ENCODE measurements at places on chromosomes 12 and 14.

DNA sequence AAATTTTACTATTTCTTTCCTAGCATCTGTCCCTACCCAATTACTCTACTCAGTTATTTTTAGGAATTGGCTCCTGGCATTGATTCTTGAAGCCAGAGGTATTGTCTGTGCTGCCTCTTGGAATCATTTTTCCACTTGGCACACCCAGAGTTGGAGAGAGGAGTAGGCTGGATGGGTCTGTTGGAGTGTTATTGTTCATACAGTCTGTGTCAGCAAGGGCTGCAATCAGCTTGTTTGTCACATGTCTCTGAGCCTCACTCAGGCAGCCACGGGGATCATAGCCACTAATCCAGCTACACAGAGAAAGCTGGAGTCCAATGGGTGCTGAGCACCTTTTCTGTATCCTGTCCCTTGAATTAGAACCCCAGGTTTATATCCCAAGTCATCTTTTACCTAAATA, 176.0 kb upstream of the DYRK2 start:
- DNase-seq: no peak

DNA sequence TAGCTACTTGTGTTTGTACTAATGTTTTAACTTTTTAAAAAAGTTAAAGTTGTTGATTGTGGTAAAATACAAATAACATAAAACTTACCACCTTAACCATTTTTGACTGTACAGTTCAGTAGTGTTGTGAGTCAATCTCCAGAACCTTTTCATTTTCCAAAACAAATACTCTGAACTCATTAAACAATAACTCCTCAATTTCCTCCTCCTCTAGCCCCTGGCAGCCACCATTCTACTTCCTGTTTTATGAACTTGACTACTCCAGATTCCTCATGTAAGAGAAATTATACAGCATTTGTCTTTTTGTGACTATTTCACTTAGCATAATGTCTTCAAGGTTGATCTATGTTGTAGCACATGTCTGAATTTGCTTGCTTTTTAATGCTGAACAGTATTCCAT, 299.1 kb upstream of the AMIGO2 start:
- DNase-seq: no peak

DNA sequence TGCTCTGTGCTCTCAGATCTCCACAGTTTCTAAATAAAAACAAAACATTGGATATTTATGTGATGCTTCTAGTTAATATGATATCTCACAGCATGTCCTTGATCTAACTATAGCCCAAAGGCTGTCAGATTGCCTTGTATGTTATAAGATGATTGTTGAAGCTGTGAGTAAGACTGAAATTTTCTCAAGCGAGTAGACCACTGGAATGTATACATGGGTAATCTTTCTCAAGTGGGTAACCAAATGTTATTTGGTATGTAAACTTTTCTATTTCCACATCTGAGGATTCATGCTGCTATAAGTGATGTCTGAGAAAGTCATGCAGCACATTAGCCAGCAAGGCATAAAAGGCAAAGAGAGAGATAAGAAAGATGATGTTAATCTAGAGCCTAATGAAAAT, 886.7 kb downstream of the NRXN3 start:
- no peak for DNase-seq

GRCh38 chr12:121443193-121443870, 43.4 kb downstream of the RNF34 start:
- peak; percentile 67 for DNase-seq

DNA sequence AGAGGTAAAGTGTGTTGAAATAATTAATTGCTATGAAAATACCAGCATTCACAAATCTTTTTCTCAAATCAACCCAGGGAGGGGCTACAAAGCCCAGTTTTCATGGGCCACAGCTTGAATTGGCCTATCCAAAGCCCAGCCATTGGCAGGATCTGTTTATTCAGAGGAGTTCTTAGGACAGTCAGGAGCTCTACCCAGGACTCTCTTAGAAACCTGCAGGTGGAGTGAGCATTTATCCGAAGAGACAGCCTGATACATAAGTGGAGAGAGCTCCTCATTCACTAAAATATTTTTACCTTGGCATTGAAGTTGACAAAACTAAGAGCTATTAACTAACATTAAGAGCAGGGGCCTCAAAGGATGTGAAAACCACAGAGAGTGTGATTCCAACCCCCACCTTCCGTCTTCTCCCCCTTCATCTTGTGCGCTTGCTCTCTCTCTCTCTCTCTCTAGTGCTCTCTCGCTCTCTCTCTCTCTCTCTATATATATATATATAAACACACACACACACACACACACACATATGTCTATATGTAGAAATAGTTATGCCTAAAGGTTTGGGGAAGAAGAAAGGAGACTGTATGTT, 315.5 kb downstream of the SNAPC1 start:
- no peak for DNase-seq

GRCh38 chr14:94638339-94638738, 26.1 kb downstream of the SERPINA3 start:
- no peak for DNase-seq

DNA sequence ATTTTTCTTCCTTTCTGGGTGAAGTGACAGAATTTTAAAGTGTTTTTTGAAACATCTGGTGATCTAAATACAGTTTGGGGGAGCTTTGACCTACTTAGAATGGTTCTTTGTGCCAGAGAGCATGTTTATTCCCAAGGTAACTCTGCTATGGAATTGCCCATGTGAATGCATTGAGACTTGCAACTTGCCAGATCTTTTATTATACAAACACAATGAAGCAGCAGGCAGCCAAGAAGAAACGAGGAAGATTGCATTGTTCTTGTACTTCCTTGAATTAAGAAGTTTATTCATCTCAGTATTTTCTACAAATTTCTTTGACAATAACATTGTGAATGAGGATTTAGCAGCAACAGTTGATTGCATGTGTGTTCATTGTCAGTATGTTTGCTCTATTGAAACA, 55.5 kb downstream of the FGD4 start:
- no peak for DNase-seq

- no peak for DNase-seq
These were observed 340.4 kb downstream of the SLC6A15 start for GRCh38 chr12:84572196-84572595.

- DNase-seq: no peak
These were observed 41.8 kb downstream of the TUNAR start for GRCh38 chr14:95918466-95918865.

- no peak for DNase-seq
These were observed 75.6 kb upstream of the FRMD6 start for GRCh38 chr14:51576117-51576430.

GRCh38 chr12:89709995-89710872, 1.6 kb upstream of the ATP2B1 start:
- peak; percentile 52 for DNase-seq

DNA sequence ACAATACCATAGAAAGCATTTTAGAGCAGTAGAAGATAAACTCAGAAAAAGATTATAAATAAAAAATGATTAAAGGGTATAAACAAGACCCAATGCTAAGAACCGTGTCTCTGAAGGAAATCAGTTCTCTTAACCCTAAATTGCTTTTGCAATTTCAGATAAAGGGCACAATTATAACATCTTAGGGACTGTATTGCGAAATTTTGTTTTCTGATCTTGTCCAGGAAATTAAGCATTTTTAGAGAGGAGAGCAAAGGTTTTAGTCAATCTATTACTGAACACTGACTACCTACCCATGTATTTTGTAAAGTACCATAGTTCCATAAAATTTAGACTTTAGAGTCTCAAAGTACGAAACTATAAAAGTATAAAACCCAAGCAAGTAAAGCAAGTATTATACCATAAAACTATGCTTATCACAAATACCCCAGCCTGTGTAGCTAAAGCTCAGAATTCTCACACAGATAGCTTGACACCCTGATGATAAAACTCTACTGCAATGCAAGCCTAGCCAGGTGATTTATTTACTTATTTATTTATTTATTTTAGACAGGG, 6.8 kb upstream of the CHPT1 start:
- DNase-seq: no peak

DNA sequence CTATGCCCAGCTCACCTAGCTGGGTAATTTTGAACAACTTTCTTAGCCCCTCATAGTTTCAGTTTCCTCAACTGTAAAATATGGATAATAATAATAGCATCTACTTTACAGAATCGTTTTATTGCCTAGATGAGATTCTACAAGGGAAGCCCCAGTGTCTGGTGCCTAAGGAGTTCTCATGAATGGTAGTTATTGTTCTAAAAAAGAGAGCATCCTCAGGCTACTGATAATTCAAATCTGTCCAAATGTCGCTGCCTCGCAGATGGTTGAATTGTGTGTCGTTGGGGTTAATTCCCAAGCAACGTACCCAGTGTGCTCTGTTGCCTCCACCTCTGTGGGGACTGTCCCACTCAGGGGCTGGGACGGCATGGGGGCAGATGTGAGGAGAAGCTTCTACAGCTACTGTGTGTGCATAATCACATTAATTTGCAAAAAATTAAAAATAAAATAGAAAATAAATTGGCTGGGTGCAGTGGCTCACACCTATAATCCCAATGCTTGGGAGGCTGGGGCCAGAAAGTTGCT, 71.6 kb upstream of the CEP83 start:
- peak; percentile 25 for DNase-seq
